ENCODE measurements at places on chromosomes 6 and 20.
A peak's percentile ranks its signal among the peaks of the same experiment; 100 is the strongest.

GRCh38 chr20:51468636-51469035 is 73.9 kb downstream of the NFATC2 start:
- no peak for DNase-seq

GRCh38 chr20:62961310-62961783 is 8.8 kb downstream of the SLC17A9 start:
- DNase-seq = no peak

DNA sequence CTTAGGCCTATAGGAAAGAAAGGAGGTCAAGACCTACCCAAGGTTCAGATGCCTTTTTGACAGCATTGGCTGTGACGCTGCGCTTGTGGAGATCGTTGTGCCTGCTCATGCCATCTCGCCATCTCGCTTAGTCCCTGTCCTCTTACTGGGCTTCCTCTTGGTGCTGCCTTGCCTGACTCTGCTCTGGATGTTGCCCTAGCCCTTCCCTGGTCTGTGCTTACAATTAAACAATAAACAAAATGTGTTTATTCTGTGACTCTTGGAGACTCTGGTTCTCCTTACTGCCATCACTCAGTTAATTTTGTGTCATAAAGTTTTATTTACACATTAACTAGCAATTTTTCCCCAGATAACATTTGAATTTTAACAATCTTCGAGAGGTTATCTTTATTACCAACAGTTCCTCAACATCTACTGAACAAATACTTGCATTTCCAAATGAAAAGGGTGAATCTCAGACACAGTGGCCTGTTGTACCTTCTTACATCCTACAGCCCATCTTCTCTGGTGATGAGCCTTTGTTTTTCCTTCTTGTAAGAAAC is 11.6 kb downstream of the AFDN start:
- no peak for DNase-seq

DNA sequence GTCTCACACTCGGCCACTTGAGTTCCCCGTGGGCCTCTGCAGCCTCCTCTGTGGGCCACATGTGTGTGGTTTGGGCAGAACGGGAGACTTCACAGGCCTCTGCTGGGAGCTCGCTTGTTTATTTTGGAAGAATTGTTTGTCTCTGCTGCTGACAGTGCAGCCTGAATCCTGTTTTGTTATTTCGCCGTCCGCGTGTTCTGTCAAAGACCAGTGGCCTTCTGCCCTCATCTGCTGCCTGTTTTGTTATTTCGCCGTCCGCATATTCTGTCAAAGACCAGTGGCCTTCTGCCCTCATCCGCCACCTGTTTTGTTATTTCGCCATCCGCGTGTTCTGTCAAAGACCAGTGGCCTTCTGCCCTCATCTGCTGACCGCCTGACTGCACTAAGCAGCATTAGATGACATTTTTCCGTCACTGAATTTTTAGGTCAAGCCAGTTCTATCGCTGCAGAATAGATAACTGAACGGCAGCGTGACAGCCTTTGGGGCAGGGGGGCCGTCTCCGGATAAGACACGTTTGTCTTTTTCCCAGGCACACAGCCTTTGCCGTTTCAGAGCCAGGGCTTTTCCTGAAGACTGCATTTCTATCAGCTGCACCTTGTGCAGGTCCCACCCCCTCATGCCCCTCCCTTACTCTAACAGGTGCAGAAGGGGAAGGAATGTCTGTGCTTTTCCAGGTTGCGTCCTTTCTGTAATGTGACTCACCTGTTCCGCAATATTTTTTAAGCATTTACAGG is 158.5 kb upstream of the AFDN start:
- no peak for DNase-seq

- DNase-seq = peak; percentile 52
Observed at GRCh38 chr20:34515484-34516246, 557 bp upstream of the DYNLRB1 start.

DNA sequence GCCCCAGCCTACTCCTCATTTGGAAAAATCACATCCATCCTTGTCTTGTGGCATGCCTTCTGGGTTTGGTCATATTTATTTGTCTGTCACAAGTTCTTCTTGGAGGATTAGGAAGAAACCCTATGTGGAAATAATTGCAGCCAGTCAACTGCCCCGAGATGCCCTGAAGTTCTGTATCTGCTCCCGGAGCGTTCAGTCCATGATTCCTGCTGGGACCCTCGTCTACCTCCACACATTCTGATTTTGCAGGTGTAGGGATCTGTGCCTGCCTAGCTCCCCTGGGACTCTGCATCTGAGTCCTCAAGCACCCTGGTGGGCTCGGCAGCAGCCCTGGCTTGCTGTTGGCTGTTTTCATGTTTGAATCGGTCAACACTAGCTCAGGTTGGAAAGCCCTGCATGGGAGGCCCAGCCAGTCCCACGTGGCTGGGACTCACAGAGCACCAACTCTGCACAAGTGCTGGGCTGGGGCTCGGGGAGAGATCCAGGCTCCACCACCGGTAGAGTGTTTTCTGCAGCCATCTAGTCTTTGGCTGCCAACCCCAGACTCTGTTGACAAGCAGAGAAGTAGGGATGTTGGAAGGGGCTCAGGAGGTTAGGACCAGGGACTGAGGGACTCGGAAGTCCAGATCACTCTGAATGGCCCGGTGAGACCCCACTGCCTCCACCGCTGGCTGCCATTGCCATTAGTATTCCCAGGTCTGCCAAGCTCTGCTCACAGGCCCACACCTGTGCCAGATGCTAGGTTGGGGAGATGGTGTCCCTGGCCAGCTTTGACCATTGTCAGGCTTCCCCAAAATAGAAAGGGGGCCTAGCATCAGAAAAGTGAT is 183.5 kb upstream of the CST7 start:
- DNase-seq = no peak

DNA sequence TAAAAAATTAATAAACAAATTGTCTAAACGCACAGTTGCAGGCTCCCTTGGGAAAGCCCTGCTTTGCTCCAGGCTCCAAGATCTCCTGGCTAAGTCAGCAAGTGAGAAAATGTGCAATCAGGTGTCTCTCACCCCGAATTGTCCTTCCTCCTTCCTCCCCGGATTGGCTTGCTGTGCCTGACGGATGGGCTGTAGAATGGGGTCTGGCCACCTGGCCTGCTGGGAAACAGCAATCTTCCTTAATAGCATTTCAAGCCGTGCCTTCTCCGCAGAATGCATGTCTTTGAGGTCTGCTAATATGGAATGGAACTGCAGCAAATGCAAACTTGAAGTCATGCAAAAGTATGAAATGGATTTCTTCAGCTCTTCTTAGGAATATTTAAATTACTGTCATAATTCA is 43.7 kb upstream of the CDKAL1 start:
- no peak for DNase-seq

GRCh38 chr20:56554869-56555268 is 21.8 kb downstream of the FAM209B start:
- no peak for DNase-seq

DNA sequence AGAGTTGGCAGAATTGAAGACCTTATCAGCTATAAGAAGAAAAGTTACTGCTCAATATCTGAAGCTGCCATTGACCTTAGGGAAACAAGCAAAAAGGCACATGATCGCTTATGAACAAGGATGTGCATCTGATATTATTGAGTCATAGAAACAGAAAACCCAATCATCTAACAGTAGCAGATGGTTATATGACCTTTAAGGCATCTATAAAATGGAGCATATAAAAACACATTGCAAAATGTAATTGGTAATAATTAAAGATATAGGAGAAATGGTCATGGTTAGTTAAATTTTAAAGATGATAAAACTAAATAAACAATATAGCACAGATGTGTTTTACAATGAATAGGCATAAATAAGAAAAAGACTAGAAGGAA is 260.1 kb upstream of the TAB2 start:
- DNase-seq = no peak

DNA sequence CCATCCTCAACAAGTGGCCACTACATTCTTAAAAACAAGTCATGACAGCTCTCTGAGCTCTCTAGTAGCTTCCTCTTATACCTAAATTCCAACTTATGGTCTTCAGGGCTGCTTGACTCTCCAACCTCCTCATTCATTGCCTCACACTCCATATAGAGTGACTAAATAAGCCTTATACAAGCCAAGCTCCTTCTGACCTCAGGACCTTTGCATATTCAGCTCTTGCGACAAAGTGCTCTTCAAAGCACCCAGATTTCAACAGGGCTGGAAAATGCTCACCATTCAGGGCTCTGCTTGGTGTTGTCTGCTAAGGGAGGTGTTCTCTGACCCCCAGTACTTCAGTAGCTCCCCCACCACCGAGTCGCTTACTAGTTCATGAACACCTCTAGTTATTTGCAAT is 3.7 kb downstream of the TREML2 start:
- no peak for DNase-seq

DNA sequence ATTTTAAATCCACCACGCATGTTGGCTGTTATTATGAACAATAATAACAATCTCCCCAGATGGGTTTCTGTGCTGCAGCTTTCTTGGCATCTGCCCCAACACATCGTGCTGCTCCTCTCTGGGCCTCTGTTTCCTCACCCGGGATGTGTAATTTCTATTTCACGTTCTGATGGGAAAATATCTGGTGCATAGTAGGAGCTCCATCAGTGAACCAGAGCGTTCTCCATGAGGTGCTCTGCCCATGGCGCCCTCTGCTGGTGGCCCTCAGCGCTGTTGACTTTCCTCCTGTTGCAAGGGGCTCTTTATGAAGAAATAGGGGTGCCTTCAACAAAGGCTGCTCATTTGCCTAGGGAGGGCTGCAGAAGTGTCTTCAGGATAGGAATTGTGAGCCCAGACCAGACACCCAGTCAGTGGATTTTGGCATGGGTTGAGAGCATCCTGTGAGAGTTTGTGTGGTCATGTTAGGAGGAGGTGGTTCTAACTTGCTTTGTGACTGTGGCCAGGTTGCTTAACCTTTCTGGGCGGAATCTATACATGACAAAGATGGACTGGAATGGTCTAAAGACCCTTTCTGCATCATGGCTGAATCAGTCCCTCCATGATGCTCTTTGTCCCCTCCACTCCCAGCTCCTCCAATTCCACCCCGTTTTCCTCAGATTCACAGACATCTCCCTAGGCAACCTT is 8.1 kb downstream of the SCRT2 start:
- peak; percentile 26 for DNase-seq

DNA sequence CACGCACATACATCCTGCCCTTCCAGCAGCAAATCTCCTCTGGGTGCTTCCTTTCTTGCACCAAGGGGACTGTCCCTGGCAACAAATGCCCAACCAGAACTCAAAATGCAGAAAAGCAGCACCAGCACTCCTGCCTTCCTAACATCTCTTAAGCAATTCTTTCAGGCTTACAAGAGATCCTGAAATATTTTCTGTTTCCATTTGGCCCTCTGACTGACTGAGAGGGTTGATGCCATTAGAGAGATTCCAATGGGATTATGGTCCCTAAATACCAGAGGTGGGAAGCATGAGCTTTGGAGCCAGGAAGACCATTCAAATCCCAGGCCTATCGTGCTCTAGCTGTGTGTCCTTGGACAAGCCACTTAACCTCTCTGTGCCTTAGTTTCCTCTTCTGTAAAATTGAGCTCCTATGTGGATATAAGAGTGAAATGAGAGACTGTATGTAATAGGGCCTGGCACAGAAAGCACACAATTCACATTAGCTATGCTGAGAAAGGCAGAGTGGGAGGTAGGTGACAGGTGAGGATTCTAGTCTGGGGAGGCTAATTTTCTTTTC is 56.8 kb downstream of the PRDM1 start:
- DNase-seq = no peak

- DNase-seq = no peak
Observed at GRCh38 chr6:163951326-163951725, 536.8 kb downstream of the QKI start.
